ENCODE measurements at places on chromosomes 4 and X.

GRCh38 chr4:75950213-75950815, 9.5 kb upstream of the NAAA start:
- no peak for DNase-seq

DNA sequence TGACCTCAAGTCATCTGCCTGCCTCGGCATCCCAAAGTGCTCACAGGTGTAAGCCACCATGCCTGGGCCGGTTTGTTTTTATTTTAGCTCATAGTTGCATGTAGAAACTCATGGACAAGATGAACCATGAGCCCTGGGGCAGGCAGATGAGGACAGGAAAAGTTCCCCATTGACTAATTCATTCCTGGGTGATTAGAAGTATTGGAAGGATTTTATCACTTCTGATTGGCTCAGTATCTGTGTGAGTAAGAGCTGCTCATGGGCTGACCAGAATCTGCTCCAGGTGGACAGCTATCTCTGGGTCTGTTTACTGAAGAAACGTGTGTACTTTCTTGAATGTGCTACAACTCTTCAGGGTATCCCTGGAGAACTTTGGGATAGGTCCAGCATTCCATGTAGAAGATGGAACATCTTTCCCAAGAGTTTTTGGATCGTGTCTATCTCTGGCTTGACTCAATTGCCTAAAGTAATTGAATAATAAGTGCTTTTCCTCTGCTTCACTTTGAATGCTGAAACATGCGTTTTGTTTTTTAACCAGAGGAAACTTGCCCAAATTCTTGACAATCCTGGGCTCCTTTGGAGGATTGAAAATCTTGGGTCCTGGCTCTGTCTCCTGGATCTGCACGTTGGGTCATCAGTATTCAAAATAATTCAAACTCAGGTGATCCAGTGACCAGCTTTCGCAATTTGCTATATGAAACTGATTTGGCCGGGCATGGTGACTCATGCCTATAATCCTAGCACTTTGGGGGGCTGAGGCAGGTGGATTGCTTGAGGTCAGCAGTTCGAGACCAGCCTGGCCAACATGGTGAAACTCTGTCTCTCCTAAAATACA, 88.6 kb upstream of the DHRSX start:
- no peak for DNase-seq

GRCh38 chr4:94551643-94552564, 100.2 kb downstream of the PDLIM5 start:
- DNase-seq, result no peak

- no peak for DNase-seq
These were observed 61.1 kb upstream of the RAB33B start for GRCh38 chr4:139392797-139393196.

DNA sequence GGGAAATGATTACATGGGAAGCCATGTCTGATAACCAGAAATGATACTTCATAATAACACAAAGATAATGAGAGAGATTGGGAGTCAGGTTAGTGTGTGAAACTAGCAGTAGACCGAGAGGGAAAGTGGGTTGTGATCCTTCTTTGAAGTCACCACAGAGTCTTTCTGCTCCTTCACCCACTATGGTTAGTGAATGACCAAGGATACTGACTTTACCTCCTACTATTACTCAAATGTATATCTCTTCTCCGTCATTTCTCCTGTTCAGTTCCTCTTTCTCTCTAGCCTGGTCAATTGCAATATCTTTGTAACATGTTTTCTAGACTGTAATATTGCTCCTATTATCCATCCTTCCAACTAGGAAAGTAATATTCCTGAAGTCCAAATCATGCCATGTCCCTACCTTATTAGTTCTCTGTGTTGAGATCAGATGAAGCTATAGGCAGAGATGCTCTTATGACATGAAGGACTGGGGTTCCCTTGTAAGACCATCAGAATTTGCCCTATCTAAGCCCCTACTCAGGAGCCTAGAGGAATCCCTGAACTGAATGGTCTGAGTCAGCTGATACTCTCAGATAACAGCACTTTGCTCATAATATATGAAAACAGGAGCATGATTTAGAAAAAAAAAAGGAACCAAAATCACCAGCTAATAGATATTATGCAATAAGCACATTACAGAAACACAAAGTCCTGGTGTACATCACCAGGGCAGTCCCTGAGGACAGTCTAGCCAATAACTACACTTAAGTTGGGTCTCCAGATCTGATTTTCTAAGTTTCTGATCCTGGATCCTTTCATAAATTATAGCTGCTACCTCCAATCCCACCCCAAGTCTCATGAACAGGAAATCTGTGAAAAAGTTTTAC, 81.2 kb downstream of the SHROOM3 start:
- DNase-seq, result no peak

- DNase-seq, result no peak
These were observed 192.7 kb upstream of the NUDT6 start for GRCh38 chr4:123114915-123115756.

- DNase-seq, result no peak
These were observed 528 bp downstream of the FMR1 start for GRCh38 chrX:147912093-147912801.

DNA sequence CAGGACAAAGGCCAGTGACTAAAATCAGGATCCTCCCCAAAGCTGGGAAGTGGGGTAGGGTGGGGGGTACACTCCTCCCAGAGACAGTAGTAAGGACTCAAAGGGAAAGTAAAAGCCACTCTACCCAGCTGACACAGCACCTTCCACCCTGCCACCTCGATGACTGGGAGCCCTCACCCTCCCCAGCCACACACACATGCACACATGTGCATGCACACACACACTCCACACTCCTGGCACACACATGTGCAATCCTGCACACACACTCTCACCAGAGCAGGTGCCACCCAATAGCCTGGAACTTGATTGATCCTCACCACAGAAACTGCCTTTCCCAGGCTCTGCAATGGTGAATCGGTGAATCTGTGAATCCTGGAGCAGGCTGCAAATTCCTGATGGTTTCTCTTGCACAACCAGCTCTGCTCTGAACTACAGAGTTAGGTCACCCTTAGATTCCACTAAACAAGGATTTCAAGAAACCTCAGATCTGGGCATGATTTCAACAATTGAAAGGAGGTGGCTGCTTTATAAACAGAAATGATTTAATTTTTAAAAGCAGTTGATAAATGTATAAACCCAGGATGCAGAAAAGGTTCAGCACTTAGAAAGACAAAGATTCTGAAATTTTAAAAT, 21.5 kb downstream of the AMOT start:
- DNase-seq, result no peak

- DNase-seq, result no peak
These were observed 18.5 kb upstream of the ADGRA3 start for GRCh38 chr4:22534374-22534773.

DNA sequence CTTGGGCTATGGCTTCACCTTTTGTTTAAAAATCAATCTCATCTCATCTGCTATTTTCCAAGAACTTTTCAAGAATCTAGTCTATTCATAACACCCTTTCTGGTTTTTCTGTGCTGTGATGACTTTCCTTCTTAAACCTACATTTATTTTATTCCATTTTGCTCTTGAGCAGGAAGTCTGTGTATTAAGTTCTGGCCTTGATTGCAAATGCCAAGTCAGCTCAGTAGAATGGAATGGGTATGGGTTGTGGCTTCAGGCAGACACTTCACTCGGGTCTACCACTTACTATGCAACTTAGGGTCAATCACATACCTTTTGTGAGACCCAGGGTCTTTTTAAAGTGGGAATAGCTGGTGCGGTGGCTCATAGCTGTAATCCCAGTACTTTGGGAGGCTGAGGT, 522.3 kb downstream of the TRIML1 start:
- no peak for DNase-seq

DNA sequence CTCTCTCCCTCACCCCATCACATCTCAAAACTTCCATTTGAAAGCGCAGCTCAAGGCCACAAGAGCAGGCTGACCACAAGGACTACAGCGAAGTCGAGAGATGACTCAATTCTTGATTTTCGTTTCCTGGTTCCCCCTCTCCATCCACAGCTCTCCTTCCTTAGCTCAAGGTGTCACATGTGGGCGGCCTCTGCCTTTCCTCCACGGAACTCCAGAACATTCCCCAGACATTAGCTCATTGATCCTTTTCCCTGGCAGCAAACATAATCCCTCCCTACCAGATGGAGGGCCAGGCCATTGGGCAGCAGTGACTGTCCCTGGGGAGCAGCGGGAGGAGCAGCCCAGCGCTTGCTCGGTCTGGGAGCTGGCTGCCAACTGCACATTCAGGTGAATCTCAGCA, 56.3 kb downstream of the CCDC149 start:
- DNase-seq, result no peak

- no peak for DNase-seq
These were observed 735 bp upstream of the CHRDL1 start for GRCh38 chrX:110796407-110796697.

DNA sequence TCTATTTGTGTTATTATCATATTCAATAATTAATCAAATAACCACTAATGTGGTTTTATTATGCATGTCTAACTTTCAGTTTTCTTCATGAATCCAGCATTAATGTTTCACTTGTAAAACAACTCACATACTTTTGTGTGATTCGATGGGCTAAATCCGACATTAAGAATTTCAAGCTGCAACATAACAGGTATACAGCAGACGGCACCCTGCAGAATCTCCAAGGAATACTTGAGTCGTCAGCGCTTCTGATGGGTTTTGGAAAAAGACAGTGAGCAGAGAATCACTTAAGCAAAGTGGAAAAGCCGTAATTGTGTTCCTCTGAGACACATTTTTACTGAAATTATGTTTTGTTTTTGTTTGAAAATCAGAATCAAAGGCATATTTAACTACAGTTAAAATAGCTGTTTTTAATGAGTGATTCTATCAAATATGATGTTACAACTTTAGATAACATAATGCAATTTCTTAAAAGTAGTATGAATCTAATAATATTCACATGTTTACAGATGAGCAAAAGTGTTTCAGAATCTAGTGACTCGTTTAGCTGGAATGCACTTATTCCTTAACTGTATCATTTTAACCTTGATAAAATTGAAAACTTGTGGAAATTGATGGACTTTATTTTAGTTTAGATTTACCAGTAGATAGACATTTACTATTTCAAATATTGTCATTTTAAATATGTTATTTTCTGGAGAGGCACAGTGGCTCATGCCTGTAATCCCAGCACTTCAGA, 514.8 kb downstream of the CCSER1 start:
- DNase-seq, result no peak

DNA sequence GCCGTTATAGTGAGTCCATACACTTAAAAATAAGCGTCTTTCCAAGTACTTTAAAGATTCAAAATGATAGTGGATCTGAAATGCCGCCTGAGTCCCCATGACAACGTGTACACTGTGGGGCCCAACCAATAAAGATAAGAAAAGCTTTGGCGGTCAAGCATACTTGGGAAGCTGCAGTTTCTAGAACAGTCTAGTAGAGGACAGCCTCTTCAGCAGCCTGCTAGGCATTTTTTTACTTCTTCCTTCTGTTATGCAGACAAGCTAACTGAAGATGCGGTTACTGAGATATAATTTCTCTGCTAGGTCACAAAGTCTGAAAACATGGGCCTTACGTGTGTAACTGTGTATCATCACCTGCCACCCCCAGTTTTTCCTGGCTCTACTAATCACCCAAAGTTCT, 402 bp upstream of the UPRT start:
- DNase-seq, result no peak

DNA sequence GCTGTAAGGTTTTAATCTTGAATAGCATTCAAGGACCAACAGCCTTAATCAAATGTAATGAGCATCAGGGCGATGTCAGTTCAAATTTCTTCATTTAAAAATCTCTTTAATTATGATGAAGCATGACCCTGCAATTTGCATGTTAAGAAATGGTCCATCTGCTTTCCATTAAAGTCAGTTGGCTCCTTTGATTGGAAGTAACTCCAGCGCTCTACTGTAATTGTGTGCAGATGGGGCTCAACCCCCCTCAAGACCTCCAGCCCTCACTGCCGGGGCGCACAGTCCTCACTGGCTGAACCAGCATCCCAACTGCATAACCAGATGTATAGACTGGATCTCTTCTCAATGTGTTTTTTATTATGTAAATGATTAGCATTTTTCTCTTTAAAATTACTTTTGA, 126.9 kb downstream of the VCX3B start:
- no peak for DNase-seq

DNA sequence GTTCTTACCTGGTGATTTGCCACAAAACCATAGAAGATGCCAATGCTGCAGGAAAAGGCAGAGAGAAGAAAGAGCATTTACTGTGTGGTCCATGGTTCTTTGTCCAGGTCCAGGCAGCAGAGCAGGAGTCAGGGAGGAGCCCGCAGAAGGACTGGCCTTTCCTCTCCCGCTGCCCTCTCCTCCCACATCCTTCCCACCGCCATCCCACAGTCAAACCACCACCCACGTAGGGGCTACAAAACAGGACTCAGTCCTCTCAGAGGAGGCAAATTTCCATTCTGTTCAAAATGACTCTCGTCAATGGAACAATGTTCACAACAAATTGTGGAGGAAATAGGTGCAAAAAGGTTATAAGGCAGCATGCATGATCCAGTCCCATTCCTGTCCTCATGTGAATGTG, 58.6 kb downstream of the PROM1 start:
- DNase-seq, result no peak

GRCh38 chrX:127649011-127649410, 403.2 kb downstream of the ACTRT1 start:
- no peak for DNase-seq

GRCh38 chr4:121714548-121714947, 17.8 kb upstream of the ANXA5 start:
- DNase-seq, result no peak

- DNase-seq, result no peak
These were observed 122.7 kb downstream of the NPNT start for GRCh38 chr4:106017975-106018374.

- no peak for DNase-seq
These were observed 112.0 kb downstream of the VEGFC start for GRCh38 chr4:176680668-176681180.

DNA sequence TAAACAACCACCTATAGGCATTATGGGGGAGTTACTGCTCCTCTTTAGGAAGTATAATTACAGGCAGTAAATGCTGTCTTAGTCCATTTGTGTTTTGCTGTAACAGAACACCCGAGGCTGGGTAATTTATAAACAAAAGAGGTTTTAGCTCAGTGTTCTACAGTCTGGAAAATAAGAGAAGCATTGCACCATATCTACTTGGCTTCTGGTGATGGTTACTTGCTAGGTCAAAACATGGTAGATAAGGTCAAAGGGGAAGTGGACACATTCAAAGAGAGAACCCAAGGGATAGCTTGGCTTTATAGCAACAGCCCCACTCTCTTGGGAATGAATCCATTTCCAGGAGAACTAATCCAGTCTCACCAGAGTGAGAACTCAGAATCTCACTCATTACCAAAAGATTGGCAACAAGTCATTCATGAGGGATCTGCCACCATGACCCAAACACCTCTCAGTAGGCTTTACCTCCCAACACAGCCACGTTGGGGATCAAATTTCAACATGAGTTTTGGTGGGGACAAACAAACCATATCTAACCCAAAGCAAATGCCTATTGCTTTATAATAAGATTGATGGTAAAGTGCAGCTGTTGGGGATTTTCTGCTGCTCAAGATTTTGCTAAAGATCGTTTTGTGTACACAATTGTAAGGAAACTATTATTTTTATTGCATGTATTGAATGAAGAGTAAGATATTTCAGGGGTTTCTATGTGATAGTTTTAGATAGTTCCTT, 32.6 kb downstream of the STAG2 start:
- no peak for DNase-seq

Measured in stimulated activated naive B cell treated with anti-CD40 and anti-IgM and Interleukin-4, amounts not matched to agents 10 μg/mL and 1 μg/mL and 100 μg/mL, for 72 hours (primary cell).